Stimulated activated CD4-positive, alpha-beta T cell treated with anti-CD3 and anti-CD28 coated beads, Interleukin-4, amount 100 ng/mL, for 4 hours (primary cell): ENCODE measurements at places on chromosomes 5 and 9.

DNA sequence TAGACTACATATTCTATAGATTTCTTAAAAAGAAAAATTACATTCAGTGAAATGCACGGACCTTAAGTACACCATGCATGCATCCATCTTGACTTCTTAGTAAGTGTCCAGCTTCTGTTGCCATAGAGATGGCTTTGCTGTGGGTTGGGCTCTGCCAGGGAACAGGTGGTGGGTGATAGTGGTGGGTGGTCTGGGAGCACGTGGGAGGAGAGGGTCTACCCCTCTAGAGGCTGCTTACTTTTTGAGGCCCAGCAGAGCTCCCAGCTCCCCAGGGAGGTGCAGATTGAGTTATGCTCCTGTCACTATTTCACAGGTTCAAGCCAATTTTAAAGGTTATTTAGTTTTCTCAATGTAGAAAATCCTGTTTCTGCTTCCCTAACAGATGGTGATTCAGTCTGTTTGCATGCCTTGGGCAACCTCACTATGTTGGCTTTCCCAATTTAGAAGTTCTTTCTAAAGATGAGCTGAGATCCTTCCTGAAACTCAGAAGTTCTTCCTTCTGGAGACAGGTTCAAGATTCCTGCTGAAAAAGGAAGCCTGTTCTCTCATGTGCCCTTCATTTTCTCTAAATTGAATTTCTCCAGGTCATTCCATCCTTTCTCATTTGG, 107.4 kb upstream of the LHFPL2 start:
- DNase-seq: no peak

- peak; percentile 54 for DNase-seq
Observed at GRCh38 chr5:108749128-108749861, 1.6 kb downstream of the FER start.

- DNase-seq: no peak
Observed at GRCh38 chr5:140151144-140152021, 23.6 kb upstream of the CYSTM1 start.

DNA sequence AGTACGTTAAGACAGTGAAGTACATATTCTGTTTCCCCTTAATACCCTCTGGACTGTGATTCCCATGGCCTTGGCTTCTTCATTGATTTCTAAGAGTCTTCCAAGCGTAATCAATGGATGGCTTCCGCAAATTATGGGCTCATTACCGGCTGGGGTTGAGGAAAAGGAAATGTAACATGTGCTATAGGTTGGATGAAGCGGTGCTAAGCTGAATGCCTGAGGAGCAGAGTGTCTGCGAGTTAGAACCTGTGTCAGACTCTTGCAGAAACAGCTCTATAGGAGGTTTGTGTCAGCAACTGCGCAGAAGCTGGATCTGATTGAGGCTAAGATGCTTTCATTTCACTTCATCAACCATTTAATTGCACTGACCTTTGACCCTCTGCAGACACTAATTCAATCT, 114.3 kb upstream of the CDH18 start:
- DNase-seq: no peak

DNA sequence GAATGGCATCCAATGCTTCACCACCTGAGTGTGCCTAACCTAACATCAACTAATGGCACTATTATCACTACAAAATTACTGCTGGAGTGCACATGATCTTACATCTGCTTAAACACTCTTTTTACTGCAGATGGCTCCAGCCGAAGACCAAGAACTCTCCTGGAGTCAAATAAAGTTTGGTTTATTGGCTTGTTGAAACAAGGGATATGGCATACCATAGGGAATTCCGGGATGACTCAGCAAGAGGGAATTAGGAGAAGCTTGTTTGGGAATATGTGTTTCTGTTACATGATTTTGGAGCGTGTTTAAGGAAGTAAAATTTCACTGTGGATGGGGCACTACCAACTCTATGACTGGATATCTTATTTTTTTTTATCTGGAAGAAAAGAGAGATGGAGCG, 872.6 kb downstream of the DTWD2 start:
- DNase-seq: no peak
